ENCODE measurements at places on chromosomes 2 and 18.
A peak's percentile ranks its signal among the peaks of the same experiment; 100 is the strongest.

DNA sequence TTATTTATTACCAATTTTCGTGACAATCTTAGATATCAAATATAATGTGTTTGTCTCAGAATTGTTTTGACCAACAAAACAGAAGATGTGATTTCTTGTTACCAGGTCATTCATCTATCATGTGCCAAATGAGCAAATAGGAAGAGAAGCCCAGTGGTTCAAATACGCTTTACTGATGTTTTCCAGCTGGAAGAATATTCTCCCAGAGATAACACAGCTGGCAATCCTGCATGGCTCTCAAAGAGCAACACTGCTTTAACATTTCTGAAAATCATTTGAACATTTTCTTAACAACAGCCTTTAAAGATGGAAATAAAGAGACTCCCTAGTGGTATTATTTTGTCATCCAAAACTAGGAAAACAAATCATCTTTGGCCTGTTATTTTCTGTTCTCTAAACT lies 359.8 kb downstream of the CTNNA2 start:
- no peak for DNase-seq

DNA sequence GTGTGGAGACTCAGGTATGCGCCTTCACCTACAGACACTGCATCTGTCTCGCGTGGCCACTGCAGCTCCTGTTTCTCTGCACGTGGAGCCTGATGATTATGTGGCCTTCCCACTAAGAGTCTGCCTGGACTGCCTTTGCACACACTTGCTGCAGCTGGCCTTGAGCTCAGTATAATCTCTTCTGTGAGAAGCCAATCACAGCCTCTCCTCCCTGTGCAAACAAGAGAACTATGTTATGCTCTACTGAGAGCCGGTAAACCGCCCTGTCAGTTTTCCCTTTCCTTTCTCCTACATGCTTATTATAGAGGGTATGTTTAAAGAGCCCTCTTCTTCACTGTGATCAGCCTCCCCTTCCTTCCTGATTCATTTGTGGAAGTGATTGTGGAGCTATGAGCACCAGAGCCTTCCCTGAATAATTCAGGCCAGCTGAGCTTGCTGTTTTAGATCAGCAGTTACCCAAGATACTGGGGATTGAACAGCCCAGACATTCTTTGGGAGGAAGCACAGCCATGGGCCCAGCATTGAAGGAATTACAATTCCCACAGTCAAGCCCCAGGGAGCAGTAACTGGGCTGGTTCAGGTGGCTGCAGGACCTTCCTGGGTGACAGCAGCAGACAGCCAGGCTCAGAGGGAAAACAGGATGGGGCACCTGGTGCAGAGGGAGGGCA lies 3.7 kb upstream of the TGFA start:
- DNase-seq = no peak

- DNase-seq = peak; percentile 4
These were observed 243.8 kb downstream of the ERBB4 start for GRCh38 chr2:212294816-212295215.

DNA sequence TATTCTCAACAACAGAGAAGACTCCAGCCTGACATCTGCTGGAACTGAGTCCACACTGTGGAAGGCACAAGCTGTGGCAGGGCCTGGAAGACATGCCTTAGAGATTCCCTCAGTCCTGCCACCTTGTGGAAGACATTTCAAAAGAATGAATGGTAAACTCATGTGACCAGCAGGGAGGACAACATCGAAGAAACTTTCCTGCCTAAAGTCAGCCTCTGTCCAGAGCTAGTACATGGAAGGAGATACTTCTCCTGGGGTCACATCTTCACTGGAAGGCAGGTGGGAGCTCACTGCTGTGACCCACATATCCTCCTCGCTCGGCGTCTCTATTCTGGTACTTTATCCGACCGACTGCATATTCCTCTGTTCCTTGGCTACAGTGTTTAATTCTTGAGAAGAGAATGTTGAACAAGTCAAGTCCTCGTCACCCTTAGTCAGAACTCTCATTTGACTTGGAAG lies 59.5 kb downstream of the PUM2 start:
- DNase-seq = peak; percentile 79
